Right forelimb (tissue), 1 donor: ENCODE measurements at places on chromosomes 2 and 18.

DNA sequence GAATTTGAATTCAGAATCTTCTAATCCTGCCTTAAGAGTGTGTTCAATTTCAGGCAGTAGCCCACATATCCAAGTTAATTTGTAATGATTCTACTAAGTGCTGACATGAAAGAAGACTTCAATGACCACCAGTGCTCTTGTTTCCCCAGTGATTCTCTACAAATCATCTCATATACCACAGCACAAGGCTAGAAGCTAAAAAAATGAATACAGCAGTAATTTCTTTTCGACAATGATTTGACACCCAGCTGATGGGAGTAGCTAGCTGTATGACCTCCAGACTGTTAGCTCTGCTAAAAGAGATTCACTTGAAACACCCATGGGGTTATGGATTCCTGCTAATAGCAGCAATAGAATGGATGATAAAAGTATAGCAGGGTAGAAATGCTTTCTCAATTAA lies 217.0 kb upstream of the TMEFF2 start:
- DNase-seq = no peak

- no peak for DNase-seq
Measured at GRCh38 chr18:44917216-44918141, 236.8 kb downstream of the SETBP1 start.

- no peak for DNase-seq
Measured at GRCh38 chr2:235352541-235352940, 141.3 kb upstream of the AGAP1 start.

DNA sequence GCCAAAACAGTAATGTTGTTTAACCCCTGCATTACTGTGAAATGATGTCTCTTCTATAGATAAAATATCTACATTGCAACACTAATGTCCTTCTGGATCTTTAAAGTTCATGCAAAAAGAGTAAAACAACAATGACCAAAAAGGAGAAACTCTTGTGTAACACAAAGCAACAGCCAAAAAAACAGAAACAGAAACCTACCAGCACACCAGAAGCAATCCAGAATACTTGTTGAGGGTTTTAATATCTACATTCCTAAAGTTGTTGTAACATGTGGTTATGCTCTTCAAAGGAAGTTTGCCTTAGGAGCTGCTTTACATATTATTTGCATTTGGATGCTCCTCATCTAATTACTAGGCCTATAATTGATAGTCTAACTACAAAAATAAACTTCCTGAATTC lies 157.2 kb downstream of the BABAM2 start:
- no peak for DNase-seq

DNA sequence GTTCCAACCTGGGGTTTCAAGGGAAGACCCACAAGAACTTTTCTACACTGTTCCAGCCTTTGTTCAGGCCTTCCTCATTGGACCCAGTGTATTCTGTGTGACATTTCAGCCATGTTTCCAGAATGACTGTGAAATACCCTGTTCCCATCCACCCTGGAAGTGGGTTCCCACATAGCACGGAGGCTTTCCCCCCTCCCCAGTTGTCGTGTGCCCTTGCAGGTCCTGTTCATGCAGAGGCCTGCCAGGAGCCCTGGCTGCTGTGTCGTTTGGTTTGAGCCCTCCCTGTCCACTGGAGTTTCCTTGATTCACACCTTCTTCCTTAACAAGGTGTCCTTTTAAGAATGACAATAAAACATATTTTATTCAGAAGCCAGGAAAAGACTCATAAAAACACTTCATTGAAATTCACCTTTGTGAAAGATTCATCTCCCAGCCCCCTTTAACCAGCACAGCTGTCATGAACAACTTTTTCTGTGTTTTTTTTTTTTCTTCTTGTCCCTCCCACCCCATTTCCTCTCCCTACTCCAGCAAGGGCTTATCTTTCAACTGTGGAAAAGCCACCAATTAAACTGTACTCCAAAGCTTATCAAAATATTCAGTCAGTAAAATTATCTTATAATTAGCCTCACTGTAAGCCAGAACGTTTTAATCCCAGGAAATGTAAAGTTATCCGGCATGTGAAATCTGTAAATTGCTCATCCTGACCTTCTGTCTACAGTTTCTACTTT lies 106.4 kb downstream of the ACOXL start:
- DNase-seq = no peak

- DNase-seq = no peak
Measured at GRCh38 chr2:230129343-230129742, 60.6 kb upstream of the SLC16A14 start.
